Activated CD4-positive, alpha-beta T cell treated with anti-CD3 and anti-CD28 coated beads, Interleukin-2, amount 50 U/mL, for 16 hours (primary cell): ENCODE measurements at places on chromosomes 7 and 10.

- no peak for DNase-seq
Observed at GRCh38 chr10:34955391-34955790, 134.8 kb downstream of the CUL2 start.

DNA sequence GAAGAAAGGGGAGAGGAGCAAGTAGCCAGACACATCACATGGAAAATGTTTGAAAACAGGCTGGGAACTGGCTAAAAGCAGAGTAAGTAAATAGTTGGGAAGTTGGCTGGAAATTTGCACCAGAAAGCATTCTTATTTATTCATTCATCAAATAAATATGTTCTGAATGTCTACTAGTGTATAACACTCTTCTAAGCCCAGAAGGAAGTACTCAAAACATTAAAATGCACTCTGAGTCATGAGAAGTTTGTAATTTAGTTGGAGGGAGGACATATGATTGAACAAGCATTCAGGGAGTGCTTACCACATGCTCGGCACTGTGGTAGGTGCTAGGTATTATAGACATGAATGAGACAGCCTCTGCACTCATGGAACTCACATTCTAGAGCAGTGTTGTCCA is 37.0 kb upstream of the CNNM1 start:
- no peak for DNase-seq

DNA sequence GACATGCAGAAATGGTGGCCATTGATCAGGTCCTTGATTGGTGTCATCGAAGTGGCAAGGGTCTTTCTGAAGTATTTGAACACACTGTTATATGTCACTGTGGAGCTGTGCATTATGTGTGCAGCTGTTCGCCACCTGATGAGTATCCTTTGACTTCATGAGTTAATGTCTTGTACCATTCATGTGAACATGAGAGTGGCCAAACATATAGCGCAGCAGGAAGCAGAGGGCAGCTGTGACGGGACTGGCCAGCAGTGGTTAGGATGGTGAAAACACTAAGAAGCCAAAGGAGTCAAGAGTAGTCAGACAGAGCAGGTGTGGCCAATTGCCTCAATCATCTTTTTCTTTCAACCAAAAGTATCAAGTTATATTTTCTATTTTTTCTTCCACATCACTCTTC is 167.4 kb downstream of the IMMP2L start:
- DNase-seq: no peak

GRCh38 chr7:1890289-1891235 is 220.5 kb downstream of the ELFN1 start:
- no peak for DNase-seq

DNA sequence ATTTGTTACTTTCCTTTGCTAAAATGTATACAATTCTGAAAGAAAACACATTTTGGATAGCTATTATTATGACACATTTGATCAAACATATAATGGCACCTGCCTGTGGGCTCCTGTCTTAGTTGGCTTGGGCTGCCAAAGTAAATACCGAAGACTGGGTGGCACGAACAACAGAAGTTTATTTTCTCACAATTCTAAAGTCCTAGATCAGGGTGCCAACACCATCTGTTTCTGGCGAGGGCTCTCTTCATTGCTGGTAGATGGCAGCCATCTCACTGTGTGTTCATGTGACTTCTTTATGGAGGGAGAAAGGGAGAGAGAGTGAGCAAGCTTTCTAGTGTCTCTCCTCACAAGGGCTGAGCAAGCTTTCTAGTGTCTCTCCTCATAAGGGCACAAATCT is 195.8 kb upstream of the FAM3C start:
- no peak for DNase-seq

GRCh38 chr7:158574308-158575036 is 13.2 kb downstream of the PTPRN2 start:
- no peak for DNase-seq
